ENCODE measurements at places on chromosomes 11 and 22. TPM values are rescaled to one million over a fixed set of nuclear protein-coding genes. Genes with fewer than 3 reads are reported as not detected.

C22orf23 gene
- 9.7 TPM for polyA plus RNA-seq

ANGPTL5 gene
- polyA plus RNA-seq, result 0.97 TPM

MOGAT2 gene
- polyA plus RNA-seq, result not detected

GALNT18 gene
- polyA plus RNA-seq, result 9.8 TPM

RASD2 gene
- polyA plus RNA-seq, result 26.4 TPM

ESRRA gene
- polyA plus RNA-seq, result 17.9 TPM

NPAS4 gene
- 0.13 TPM for polyA plus RNA-seq

PDE3B gene
- polyA plus RNA-seq, result 1.5 TPM

Measured in muscle of arm (tissue), 14 donors.